ENCODE measurements at places on chromosomes 2 and 18.

GRCh38 chr18:8806100-8806797, 100.9 kb downstream of the MTCL1 start:
- DNase-seq, result no peak

GRCh38 chr2:157428500-157429175, 15.3 kb downstream of the CYTIP start:
- no peak for DNase-seq

GRCh38 chr2:163565192-163565591, 170.6 kb downstream of the FIGN start:
- no peak for DNase-seq

DNA sequence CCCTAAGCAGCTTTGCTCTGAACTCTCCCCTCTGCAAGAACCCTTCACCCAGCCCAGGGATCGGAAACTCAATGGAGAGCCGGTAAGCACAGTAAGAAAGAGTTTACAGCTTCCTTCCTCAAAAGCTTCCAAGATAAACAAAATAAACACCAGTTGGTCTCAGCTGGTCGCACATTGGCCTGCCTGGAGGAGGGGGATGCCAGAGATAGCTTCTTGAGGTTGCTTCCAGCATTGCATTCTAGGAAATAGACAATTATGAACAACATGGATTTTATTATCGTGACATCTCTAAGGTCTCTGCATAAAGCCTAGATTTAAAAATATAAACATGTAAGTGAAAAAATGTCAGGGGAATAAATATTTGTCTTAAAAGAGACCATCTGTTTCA, 141.5 kb upstream of the PKDCC start:
- no peak for DNase-seq

GRCh38 chr18:26696308-26696707, 148.0 kb upstream of the KCTD1 start:
- no peak for DNase-seq

GRCh38 chr18:79299711-79300110, 96.0 kb upstream of the NFATC1 start:
- no peak for DNase-seq

DNA sequence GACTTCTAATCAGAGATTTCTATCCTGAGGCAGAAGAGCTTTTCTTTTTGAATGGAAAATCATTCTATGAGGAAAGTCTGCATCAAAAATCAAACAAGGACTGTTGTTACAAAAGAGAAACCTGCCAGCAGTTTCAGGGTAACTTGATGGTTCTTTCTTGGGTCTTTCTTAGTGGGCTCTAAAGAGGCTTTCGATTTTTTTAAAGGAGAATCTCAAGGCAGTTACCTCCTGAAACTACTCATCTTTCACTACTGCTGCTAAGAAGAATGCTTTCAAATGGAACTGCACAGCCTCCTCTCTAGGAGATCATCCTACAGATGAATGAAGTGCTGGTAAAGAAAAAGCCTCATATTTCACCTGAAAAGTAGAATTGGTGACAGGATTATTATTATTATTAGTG, 272.3 kb downstream of the ERBB4 start:
- DNase-seq, result no peak

- no peak for DNase-seq
Observed at GRCh38 chr18:49019446-49020045, 68.8 kb upstream of the SMAD7 start.

GRCh38 chr2:140841141-140841540, 1289.7 kb downstream of the LRP1B start:
- no peak for DNase-seq

- no peak for DNase-seq
Observed at GRCh38 chr2:119792907-119793312, 33.2 kb downstream of the PTPN4 start.

DNA sequence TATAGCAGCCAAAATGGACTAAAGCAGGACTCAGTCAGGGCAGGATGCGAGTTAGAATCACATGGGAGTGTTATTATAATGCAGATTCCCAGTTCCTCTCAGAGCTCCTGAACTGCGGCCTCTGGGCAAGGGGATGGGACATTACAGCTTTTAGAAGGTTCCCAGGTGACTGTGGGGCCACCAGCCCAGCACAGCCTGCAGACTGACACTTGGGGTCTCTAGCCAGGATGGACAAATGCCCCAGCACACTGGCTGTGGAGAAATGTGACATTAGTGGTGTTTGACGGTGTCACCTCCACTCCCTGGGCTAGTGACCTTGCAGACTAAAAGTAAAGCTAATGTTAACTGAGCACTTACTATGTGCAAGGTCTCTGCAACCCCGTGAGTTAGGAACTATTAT, 238.0 kb upstream of the HS6ST1 start:
- no peak for DNase-seq

Data from activated CD8-positive, alpha-beta memory T cell treated with anti-CD3 and anti-CD28 coated beads, Interleukin-2, amount 50 U/mL, for 4 hours (primary cell).